ENCODE measurements at places on chromosomes 11 and 22.

DNA sequence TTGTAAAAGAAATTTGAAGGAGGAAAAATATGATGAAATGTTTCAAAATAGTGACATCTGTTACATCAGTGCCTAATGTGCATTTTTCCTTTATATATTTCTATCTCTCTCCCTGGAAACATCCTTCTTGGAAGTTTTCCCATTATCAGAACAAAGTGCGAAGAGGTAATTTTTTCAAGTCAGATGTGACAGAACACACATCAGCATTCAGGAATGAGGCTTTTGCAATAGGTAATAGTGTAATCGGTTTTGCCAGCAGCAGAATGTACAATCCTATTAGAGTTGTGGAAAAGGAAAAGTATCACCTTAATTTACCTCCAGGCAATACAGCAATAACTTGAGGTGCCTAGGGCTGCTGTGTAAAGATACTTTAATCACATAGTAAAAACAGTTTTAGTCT is 275.8 kb downstream of the FAT3 start:
- DNase-seq: no peak

- no peak for DNase-seq
Measured at GRCh38 chr11:33668468-33668825, 32.2 kb downstream of the C11orf91 start.

GRCh38 chr11:111737444-111738210 is 28.6 kb downstream of the PPP2R1B start:
- DNase-seq: no peak

GRCh38 chr11:20790622-20791021 is 121.2 kb downstream of the NELL1 start:
- no peak for DNase-seq

DNA sequence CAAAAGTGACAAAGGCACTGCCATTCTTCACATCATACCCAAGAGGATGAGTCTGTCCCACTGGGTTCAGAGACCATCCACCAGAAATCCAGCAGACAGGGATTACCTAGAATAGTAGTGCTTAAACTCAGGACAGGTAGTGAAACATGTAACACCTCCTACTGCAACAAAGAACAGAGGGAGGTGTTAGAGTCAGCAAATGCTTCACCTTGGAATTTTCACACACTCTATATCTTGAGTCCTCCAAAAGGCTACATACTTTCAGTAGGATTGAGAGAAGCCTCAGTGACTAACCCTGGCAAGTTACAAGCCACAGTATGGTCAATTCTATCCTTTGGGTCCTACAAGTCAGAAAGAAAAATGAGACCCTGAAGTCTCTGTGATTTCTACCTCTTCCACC is 6.0 kb upstream of the CAVIN3 start:
- DNase-seq: no peak

DNA sequence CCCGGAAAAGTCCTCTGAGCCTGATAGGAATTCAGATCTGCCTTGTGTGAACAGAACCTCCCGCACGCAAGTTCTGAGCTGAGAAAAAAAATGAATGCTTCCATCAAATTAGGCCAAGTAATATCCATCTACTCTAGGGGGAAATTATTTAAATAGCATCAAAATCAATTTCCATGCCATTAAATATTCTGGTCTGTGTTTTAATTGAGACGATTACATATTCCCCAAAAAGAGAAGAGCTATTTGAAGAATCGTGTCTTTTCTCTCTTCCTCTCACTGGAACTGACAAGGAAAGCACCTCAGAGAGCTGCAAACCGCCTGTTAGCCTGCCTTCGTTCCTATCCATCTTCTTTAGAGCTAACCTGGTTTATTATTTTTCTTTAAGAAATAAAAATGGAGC is 96.0 kb downstream of the SEZ6L start:
- no peak for DNase-seq

DNA sequence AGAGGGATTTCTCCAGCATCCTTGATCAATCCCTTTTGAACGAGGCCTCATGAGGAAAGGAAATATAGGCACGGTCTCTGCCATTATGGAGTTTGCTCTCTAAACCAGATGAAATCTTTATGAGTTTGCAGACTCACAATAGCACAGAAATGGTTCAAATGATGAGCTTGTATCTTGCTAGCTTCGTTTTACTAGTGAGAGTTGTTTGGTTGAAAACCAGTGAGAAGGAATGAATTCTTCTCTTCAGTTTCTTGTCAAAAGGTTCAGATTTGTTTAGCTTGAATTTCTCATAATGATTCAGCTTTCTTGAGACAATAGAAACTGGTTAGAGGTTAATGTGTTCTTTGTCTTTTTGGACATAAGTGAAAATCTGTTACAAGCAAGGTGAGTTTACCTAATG is 92.7 kb downstream of the ZBTB16 start:
- DNase-seq: no peak

DNA sequence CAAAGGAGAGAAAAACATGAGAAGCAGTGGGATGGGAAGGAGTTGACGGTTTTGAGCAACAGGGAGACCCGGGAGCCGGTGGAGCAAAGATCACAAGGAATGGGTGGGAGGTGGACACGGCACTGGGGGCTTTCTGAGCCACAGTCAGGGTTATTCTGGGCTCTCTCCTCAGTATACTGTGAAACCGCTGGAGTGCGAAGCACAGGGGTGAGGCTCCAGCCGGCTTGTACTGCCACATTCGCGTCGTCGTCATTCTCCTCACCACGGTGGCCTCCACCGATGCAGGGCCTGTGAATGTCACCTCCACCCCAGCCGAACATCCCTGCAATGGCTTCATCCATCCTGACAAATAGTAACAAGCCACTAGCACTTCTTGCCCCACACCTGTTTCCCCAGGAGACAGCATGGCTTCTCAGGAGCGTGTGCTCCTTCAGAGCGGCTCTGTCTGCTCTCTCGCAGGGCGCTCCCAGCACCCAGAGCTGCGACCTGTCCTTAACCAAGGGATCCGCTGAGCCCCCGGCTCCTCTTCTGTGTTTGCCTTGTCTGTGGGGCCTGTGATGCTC is 1165.3 kb downstream of the TBC1D22A start:
- no peak for DNase-seq

GRCh38 chr22:21457023-21457787 is 10.0 kb upstream of the TMEM191C start:
- no peak for DNase-seq

- no peak for DNase-seq
Measured at GRCh38 chr11:2310786-2311352, 9.1 kb downstream of the TSPAN32 start.

DNA sequence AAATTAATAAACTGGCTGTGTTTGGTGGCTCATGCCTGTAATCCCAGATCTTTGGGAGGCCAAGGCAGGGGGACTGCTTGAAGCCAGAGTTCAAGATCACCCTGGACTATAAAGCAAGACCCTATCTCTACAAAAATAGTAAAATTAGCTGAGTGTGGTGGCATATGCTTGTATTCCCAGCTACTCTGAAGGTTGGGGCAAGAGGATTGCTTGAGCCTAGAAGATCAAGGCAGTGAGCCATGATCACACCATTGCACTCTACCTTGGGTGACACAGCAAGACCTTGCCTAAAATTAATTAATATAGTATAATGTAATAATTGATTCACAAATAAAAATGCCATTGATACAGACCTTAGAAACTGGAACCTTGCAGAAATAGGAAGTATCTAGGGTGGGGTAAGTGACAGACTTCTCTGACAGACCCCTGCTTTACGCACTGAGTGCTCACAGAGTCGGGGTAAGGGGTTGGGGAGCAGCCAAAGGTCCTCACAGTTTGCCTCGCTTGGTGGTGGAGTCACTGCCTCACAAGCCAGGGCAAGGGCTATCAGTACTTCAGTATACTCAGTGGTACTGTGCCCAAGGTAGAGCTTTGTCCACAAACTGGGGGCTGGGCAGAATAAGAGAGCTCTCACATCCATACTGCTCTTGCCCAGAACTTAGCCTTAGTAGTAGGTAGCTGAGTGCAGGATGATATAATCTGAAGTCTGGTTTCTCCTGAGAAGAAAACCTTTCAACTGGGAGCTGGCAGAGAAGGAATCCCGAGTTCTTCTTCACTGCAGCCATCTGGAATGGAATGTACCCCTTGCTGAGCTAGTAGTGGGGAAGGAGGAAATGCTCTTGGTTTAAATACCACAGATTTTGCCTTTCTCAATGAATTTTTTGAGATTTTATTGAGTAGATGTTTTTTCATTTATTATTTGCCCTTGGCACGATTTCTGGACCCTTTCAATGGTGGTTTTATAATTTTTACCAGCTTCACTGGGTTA is 65.5 kb downstream of the EMSY start:
- no peak for DNase-seq

All from urothelium cell line (cell line).